ENCODE measurements at places on chromosomes 3 and 15. TPM values are rescaled to one million over a fixed set of nuclear protein-coding genes. Genes with fewer than 3 reads are reported as not detected.

Gene RTP3
- total RNA-seq = not detected

Gene CLEC3B
- total RNA-seq = not detected

Gene MYH15
- total RNA-seq = 0.26 TPM

Gene IL5RA
- total RNA-seq = not detected

Gene NBEAL2
- 46.9 TPM for total RNA-seq

Gene ISLR
- total RNA-seq = 0.41 TPM

Gene CKMT1A
- total RNA-seq = 2.7 TPM

Gene ISG20
- 39.7 TPM for total RNA-seq

Gene CHRD
- 0.12 TPM for total RNA-seq

Gene PFKFB4
- total RNA-seq = 19.1 TPM

Gene CLSTN2
- 0.06 TPM for total RNA-seq

Gene SLC12A1
- total RNA-seq = not detected

Gene HIGD2B
- not detected for total RNA-seq

Gene HYAL1
- total RNA-seq = 0.31 TPM

Gene A4GNT
- total RNA-seq = not detected

Gene PCSK6
- 11.9 TPM for total RNA-seq

Gene CD80
- total RNA-seq = not detected

Gene SLC6A20
- total RNA-seq = 0.02 TPM

Gene TMEM40
- total RNA-seq = 0.42 TPM

Gene TRAT1
- not detected for total RNA-seq

Gene TMED3
- 170 TPM for total RNA-seq

Data from A549 treated with DMSO at 1 μM for 4 hours (cell line).